ENCODE measurements at places on chromosomes 1 and 21.
A peak's percentile ranks its signal among the peaks of the same experiment; 100 is the strongest.

GRCh38 chr1:207968521-207969009 lies 57.6 kb upstream of the CD34 start:
- DNase-seq = no peak

DNA sequence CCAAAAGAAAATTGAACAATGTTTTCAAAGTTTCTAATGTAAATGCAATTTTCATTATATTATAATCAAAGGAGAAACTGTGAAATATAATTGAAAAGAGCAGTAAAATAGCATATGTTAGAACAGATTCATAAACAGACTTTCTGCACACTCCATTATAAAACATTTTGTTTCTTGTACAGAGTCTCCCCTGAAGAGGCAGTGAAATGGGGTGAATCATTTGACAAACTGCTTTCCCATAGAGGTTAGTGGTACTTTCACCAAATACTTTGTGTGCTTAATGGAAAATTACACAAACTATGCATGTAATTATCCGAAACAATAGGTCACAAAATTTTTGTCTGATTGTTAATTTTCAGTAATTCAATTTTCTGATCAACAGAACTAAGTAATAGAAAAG lies 1.9 kb downstream of the RGS18 start:
- no peak for DNase-seq

DNA sequence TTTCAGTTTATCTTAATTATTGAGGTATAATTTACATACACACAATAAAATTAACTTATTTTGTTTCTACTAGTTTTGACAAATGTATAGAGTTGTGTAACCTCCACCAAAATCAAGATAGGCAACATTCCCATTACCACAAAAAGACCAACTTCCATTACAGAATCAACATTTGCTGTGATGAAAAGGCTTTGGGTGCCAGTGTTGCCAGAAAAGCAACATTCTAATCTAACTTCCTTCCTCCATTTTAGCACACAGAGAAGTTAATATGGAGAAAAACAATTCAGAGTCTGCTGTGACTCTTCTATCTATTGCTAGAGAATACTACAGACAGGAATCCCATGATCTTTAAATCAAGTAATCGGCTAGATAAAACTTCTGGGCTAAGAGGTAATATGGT lies 245.3 kb downstream of the RERE start:
- no peak for DNase-seq

- DNase-seq = peak; percentile 88
These were observed 9.1 kb upstream of the LUZP1 start for GRCh38 chr1:23177438-23178380.

DNA sequence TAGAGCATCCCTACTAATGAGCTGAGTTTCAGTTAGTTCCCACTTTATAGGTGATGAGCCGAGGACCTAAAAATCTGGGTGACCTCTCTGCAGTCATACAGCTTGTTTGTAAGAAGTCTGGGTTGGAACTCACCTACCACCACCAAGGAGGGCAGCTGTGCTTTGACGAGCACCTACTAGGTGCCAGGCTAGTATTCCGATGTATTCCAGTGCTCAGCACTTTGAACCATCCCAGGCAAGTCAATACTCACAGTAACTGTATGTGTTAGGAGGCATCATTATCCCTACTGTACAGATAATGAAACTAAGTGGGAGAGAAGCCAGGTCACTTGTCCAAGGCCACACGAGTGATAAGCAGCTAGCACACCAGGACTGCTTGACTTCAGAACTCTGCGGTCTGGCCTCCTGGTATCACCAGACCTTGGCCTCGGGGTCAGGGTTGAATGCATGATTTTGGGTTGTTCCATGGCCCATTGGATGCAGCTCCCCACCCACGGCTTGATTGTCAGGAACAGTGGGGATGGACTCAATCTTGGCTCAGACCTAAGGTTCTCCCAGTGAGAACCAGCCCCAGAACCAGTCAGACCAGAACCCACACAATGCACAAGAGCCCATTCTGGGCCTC lies 20.7 kb downstream of the ECE1 start:
- DNase-seq = peak; percentile 86

DNA sequence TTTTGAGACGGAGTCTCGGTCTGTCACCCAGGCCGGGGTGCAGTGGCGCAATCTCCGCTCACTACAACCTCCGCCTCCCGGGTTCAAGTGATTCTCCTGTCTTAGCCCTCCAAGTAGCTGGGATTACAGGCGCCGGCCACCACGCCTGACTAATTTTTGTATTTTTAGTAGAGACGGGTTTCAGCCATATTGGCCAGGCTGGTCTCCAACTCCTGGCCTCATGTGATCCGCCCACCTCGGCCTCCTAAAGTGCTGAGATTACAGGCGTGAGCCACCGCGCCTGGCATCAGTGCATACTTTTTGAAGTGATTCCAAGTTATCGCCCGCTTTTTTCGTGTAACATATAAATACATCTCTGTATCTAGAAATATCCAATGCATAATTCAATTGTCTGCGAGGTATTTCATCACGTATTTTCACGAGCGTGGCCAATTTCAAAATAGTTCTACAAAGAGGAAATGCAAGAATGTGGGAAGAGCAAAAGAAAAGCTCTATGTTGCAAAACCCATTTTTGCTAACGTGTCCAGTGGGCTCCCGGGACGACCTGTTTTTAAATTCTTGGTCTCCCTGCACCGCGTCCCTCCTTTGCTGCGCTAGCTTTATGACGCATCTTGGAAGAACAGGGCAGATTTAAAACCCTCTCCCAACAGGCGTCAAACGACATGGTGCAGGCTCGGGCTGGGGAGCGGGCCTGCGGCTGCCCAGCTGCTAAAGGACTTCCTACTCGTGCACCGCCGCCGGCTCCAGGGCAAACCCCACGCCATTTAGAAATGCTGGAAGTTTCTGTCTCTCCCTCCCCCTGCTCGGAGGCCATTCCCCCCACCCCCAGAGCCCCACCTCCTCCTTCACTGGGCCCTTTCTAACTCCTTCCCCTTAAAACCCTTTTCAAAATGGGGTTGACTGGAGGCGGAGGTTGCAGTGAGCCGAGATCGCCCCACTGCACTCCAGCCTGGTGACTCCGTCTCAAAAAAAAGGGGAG lies 923 bp upstream of the IFNGR2 start:
- peak; percentile 71 for DNase-seq

DNA sequence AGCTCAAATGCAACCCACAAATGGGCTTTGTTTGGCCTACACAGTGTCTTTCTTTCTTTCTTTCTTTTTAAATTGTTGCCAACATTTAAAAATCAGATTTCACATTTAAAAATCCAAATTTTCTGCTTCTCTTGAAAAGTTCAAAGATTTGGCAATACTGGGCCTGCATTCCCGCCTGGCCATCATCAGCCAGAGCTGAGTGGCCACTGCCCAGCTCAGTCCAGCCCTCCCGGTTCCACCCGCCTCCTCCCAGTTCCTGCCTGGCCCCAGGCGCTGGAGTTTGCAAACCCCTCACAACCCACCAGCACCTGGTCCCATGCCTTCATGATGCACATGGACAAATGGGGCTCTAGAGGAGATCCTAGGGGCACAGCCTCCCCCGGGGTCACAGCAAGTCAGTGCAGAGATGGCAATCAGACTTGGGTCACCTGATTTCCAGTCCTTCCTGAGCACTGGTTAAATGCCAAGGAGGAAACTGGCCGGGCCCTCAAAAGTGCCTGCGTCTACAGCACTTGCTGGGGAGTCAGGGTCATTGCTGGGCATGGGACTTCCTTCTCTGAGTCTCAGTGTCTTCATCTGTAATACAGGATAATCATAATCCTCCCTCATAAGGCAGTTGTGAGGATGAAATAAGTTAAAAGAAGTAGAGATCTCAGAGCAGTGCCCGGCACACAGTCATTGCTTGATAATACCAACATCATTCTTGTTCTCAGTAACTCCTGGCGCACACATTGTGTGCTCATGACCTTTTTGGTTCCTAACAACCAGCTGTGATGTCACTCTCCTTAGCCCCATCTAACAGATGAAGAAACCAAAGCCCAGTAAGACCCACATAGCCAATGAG lies 41.0 kb upstream of the LAPTM5 start:
- DNase-seq = peak; percentile 69

GRCh38 chr21:40333731-40334130 lies 466.5 kb downstream of the PCP4 start:
- no peak for DNase-seq

DNA sequence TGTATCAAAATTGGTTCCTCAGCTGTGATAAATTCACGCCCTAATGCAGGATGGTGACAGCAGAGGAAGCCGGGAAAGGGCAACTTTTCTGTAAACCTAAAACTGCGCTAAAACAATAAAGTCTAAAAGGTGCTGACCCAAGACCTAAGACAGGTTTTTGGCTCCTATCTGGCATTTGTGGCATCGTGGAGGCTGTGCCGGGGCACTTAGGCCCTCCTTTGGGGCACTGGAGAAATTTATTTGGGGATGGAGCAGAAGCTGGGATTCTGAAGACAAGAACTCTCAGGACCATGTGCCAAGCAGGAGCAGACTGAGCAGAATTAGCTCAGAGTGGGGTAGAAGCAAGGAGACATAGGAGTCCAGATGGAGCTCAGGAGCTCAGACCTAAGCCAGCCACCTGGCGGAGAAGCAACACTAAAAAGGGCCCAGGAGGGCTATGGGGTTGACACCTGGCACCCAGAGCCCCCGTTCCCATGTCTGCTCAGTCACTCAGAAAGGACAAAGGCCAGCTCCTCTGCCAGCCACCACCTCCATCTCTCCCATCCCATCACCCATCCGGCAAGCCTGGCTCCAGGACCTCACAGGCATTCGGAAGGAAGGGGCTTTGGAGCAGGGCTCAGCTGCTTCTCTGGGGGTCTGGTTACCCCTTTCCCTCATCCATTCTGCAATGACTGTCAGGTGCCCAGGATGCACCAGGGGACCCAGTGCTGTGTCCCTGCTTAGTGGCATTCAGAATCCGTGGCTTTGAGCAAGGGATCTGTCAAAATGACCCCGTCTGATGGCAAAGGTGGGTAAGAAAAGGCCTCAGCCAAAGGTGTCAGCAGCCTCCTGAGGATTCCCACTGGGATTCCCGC lies 347.7 kb downstream of the NPHP4 start:
- DNase-seq = no peak

- DNase-seq = no peak
These were observed 176.8 kb downstream of the ATP6V1G3 start for GRCh38 chr1:198363625-198364151.

DNA sequence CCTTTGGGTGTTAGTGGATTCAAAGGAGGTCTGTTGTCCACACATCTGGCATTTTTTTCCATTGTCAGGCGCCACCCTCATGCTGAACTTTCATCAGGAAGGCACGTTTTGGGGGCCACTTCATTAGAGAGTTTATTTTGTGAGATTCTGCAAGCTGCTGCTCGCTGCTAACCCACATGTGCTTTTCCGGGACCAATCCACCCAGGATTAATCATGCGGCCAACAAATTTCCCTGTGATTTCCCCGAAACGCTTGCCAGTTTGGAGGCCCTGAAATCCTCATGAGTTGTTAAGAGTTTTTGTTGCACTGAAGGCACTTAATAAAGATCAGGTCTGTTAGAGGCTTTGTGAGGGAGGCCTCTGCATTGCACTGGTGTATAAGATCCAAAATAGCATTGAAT lies 2.4 kb downstream of the PDPN start:
- no peak for DNase-seq
